Stimulated activated CD4-positive, alpha-beta T cell treated with anti-CD3 and anti-CD28 coated beads, TNF-alpha, amount 100 ng/mL, for 48 hours (primary cell): ENCODE measurements at places on chromosomes 3 and 15.

DNA sequence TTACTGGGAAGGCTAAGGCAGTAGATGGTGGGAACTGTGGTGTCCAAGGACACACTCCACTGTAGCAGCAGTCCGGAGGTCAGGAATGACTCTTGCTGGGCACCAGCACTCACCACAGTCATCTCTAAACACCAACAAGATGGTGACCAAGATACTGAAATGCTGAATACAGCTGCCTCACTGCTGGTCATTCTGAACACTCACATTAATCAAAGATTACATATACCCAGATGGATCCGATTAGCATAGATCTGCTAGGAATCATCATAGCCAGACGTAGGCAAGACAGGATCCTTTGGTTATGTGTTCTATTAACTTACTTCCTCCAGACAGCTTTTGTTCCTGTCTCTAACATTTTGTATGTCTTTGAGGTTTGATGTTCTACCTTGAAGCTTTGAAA lies 134.9 kb upstream of the BFSP2 start:
- DNase-seq = no peak

DNA sequence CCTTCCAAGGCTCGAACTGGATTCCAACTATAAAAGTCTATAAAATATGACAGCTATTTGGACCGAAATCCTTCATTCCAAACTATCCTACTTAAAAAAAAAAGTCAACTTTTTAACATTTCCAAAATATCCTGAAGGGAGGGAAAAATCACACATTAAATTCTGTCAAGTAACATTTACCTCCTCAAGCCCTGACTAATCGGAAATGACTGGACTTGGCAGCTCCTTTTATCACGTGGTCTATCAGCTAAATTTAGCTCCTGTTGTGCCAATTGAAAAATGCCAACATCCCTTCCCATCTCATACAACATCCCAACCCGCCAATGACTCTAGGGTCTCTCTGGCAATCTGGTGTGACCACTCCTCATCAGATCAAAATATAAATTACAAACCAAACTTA lies 297.9 kb downstream of the FHIT start:
- no peak for DNase-seq

DNA sequence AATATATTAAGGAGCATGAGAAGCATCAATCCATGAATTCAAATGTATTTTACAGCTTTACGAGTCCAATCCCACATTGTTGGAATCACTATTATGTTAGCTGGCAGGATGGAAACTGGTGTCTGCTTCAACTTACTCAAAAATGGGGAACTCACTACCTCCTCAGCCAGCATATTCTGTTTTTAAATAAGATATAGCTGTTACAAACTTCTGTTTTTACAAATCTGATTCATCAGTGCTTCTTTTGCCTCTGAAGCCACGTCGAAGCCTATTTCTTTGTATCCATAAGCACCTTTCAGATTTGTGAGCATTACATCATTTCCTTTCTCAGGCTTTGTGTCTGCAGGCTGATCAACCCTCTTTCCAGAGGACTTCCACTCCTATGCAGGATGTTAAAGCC lies 105.9 kb downstream of the TPRG1 start:
- DNase-seq = no peak

DNA sequence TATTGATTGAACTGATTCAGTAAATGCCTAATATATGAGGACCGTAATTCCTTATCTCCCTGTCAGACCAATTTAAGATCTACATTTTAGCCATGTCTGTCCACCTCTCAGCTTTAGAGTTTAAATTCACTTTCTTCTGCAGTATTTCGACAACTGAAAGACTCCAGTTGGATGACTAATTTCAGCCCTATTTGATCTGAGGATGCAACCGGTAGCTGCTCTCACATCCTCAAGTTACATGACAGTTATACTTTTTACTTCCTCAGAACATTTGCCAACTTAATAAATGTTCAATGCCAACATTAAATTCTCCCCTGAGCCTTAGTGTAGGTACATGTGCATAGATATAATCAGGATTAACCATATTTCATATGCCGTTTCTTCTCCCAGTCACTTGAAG lies 2.5 kb upstream of the HHLA2 start:
- no peak for DNase-seq

DNA sequence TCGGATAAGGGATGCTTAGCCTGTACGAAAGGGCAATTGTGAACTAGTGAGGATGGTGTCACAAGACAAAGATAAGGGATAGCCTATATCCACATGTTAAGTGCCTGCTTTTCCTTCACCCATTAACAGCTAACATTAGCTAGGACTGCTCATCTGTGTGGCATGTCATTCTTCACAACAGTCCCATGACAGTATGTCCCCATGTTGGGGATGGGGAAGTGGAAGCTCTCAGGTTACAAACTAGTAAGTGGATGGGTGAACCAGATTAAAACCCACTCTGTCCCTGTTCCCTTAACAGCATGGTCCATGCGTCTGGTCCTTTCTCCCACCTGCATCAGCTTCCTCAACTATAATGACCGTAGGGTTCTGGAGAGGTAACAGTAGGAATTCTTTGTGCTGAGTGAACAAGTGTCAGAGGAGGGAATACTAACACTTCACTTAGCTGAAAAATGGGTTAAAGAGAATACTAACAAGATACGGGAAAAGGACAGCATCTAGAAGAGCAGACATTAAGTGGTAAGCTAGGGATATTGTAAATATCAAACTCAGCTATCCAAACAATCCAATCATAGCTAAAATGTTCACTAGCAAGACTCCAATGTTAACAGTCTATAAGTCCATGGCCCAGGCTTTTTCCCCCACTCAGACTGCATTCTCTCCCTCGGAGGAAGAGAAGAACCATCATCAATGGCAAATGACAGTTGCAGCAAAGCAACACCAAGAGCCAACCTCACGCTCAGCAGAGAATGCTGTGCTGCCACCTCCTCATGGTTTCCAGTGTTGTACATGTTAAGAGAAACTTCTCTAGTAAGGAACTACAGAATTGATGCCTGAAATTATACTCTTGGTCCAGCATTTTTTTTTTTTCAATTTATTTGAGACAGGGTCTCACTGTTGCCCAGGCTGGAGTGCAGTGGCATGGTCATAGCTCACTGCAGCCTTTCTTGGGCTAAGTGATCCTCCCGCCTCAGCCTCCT lies 5.0 kb downstream of the RPLP1 start:
- no peak for DNase-seq

DNA sequence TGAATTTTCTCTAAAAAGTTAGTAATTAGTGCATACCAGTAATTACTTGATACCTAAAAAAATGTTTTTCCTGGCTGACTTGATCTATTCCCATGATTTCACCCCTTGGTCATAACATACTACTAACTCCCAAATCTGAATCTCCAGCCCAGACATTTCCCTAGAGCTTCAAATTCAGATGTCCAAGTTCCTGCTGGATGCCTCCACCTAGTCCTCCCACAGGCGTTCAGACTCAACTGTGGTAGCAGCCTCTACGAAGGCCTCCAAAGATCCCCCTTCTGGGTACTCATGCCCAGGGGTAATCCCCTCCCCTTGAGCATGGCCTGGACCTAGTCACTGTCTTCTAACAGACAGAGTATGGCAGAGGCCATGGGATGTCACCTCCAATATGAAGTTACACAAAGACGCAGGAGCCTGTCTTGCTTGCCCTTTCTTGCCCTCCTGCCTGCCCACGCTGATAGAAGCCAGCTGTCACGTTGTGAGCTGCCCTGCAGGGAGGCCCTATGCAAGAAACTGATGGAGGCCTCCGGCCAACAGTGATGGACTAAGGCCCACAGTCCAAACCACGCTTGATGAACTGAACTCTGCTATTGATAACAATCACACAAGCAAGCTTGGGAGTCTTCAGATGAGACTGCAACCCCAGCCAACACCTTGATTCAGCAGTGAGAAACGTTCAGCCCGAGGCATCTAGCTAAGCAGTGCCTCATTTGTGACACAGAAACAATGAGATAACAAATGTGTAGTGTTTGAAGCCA lies 8.6 kb upstream of the FBN1 start:
- no peak for DNase-seq

- no peak for DNase-seq
Observed at GRCh38 chr3:141738891-141739363, 829 bp downstream of the RNF7 start.

DNA sequence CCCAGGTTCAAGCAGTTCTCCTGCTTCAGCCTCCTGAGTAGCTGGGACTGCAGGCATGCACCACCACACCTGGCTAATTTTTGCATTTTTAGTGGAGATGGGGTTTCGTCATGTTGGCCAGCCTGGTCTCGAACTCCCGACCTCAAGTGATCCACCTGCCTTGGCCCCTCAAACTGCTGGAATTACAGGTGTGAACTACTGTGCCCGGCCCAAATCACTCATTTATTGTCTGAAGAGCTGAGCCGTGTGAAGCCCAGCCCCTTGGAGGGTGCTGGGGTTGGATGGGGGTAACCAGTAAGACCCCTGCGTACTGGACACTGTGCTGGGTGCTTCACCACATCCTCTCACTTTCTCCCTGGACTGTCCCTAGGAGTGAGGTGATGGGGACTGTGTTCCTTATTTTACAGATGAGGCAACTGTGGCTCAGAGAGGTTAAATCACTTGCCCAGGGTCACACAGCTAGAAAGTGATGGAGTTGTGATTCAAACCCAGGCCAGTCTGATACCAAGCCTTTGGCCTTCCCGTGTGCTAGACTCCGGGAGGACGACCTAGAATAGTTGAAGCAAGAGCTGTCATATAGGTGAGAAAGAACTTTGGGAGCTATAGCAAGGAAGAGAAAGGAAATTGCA lies 41.7 kb upstream of the IREB2 start:
- DNase-seq = no peak

DNA sequence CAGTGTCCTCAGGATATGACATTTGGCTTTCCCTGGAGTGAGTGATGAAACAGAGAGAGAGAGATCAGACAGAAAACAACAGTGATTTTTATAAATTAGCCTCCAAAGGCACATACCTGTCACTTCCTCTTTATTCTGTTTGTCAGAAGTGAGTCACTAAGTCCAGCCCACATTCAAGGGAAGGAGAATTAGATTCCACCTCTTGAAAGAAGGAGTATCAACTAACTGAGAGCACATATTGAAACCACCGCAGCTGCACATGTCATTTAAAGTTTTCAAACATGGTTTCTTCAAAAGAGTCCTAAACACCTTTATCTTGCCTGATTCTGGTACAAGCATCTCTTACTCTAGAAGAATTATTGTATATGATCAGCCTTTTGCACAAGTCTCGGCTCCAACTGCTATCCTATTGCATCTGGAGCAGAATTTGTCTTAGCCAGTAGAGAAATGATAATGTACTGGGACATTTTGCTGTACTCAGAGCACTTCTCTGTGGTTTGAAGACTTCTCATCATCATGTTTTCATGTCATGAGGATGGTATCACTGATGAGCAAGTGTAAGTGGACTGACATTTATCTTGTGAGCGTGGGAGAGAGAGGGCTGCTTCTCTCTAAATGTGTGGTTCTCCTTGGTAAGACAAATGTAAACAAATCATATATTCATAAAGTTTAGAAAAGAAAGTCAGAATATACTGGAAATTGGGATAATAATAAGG lies 338.9 kb upstream of the CFAP20DC start:
- no peak for DNase-seq

DNA sequence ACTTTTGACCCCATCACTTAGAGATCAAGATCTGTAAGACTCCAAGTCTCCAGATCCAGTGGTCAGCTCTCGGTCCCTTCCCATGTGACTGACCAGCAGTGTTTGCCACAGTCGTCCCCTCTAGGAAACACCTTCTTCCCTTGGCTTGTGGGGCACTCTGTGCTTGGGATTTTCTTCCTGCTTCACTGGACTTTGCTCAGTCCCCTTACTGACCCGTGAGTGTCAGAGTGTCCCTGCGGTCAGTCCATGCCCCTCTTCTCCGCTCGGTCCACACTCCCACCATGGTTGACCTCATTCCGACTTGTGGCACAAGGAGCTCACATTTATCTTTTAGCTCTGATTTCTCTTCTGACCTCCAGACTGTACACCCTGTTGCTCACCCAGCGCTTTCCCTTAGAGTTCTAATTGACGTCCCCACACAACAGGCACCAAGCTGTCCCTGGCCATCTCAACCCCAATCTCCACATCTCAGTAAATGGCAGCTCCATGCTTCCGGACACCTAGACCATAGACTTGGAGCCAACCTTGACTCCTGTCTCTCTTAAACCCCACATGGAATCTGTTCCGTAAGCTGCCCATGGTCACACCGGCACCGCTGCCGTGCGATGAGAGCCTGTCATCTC lies 67.9 kb downstream of the APBA2 start:
- DNase-seq = no peak

- DNase-seq = no peak
Observed at GRCh38 chr3:168088106-168088720, 7.5 kb downstream of the GOLIM4 start.

DNA sequence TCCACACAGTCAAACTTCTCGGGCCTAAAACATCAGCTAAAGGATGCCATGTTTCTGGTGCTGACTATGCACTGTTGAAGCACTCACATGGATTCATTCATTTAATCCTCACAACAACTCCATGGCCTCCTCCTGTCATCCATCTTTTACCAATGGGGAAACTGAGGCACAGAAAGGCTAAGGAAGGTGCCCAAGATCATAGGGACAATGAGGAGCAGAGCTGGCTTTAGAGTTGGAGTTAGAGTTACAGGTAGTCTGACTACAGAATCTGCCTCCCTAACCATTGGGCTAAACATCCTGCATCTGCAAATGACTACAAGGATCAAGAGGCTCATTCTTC lies 111.6 kb downstream of the IQSEC1 start:
- no peak for DNase-seq

- no peak for DNase-seq
Observed at GRCh38 chr3:96072226-96072625, 742.2 kb upstream of the EPHA6 start.

GRCh38 chr3:62365391-62366125 lies 7.8 kb downstream of the FEZF2 start:
- no peak for DNase-seq

- DNase-seq = no peak
Observed at GRCh38 chr3:114823061-114823460, 324.0 kb downstream of the ZBTB20 start.

GRCh38 chr3:61862614-61863289 lies 301.4 kb downstream of the PTPRG start:
- DNase-seq = no peak

DNA sequence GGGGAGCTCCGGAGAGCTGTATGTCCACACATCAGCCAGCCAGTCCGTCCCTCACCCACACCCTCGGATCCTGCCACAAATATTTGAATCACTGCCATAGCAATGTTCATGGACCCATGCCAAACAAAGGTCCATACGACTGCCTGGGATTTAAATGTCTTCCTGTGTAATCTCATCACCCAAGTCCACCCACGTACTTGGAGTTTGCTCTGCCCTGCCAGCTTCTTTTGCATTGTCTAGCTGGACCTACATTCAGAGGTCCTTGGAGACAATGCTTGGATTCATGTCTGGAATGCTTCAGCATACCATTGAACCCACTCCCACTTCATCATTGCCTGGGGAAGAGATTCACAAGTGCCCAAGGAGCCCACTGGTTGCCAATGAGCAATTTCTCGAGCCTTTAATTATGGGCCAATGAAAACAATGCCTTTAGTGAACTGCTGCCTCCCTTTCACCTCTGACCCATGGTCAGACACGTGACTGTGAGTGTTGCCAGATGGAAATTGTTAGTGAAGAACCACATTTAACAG lies 90.4 kb upstream of the PHLDB2 start:
- DNase-seq = no peak
